Lower leg skin (tissue), 4 donors: ENCODE measurements at places on chromosomes 12 and 14. TPM values are rescaled to one million over a fixed set of nuclear protein-coding genes. Genes with fewer than 3 reads are reported as not detected.

The SCNN1A gene
- total RNA-seq, result 139 TPM

DNA sequence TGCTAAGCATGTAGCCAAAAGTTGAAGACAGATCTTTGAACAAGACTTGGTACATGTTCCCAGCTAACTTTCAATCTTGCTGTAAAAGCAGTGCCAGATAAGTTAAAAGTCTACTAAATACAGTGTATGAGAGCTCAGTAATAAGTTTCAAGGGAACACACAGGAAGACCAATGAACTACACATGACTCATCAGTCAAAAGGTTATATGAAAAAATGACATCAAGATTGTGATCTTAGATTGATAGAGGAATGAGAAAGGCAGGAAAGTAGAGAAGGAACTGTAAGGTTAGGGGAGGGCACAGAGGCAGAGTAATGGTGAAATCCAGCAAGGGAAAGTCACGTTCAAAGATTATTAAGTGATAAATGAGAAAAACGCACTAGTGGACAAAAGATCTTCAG lies 249.9 kb upstream of the FLRT2 start:
- DNase-seq, result no peak

DNA sequence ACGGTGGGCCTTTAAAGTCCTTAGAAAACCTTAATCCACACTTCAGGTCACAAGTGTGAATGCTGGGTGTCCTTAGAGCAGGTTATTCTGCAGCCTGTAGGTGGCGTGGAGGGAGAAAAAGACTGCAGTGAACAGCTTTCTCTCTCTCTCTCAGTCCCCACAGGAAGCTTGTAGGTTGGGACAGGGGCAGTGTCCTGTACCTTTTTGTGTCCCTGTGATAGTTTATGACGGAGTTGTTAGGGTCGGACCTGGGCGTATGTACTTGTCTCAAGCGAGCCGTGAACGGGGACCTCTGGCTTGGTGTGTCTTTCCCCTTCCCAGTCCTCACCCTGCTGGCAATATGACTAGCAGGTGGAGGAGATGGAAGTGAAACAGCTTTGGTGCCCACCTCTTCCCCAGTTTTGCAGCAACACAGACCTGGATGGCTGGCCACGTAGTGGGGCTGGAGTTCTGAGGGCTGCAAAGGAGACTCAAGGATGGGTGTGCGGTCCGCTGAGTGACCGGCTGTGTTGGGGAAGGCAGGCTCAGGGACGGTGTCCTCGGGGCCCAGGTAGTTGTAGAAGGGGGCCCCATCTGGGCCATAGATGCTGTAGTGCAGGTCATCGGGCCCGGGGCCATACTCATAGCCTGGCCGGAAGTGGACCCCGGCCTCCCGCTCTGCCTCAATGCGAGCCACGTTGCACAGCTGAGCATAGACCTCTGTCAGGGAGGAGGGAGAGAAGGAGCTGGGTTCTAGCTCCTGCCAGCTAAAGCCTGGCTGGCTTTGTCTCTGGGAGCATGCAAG lies 8.9 kb downstream of the ISCA2 start:
- DNase-seq, result no peak

GRCh38 chr12:2198005-2198501 lies 145.3 kb downstream of the CACNA1C start:
- DNase-seq, result no peak

The PPP4R4 gene
- total RNA-seq, result 8.6 TPM

GRCh38 chr12:113935459-113935858 lies 30.7 kb downstream of the RBM19 start:
- DNase-seq, result no peak

DNA sequence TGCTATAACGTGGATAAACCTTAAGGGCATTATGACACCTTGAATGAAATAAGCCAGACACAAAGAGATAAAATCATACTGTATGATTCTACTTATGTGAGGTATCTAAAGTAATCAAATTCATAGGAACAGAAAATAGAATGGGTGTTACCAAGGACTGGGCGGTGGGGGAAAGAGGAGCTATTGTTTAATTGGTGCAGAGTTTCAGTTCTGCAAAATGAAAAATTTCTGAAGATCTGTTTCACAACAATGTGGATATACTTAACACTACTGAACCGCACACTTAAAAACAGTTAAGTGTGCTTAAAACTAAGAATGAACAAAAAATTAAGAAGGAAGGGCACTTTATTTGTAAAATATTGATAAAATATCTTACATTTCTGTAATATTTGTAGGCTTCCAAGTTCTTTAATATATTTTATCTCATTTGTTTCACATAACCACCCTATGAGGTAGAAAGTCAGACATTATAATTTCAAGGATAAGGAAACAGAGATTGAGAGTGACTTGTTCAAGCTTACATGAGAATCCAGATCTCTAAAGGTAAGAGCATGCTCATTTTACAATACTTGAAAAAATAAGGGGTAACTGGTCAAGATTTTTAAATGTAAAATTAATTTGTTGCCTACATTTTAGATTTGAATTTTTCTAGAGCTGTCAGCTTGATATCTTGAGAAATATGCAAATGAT lies 14.9 kb downstream of the LTA4H start:
- no peak for DNase-seq

DNA sequence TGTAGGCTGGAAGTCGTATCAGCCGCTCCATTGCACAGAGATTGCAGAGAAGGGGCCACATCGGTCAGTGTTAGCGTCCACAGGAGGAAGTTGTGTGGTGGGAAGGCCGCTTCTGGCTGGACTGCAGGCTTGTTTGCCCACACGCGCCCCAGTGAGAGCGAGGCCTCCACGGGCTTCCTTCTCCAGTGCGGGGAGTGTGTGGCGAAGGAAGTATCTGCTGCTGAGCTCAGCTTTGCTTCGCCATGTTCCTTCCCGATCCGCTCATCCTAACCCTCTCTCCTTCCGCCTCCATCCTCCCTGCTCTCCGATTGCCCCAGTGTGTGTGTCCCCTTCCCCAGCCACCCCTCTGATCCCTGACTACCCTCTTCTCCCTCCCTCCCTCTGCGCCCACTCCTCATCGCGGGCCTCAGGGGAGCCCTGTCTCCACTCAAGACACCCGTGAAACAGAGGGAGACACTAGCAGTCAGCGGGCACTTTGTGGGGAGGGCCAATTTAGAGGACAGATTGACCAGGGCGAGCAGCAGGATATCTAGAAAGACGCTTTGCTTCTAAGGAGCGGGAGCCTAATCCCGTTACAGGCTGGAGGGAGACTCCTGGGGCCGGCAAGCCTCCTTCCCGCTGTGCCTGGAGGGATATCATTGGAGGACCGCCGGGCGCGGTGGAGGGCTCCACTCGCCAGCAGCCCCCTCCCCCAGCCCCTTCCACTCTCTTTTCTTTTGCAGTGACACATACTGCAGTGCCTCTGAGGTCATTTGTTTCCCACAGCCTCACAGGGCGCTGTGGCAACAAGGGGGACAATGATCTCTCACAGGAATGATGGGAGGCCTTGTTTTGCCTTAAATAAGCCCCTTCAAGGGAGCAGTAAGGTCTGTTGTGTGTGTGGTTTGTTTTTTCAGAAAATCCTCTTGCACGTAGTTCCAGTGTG lies 428.8 kb downstream of the ZFP36L1 start:
- DNase-seq, result no peak

The PLEKHD1 gene
- total RNA-seq, result 1.9 TPM

The ASB2 gene
- total RNA-seq, result 0.89 TPM
